Lung microvascular endothelial cell (primary cell): ENCODE measurements at places on chromosomes 6 and 20.
A peak's percentile ranks its signal among the peaks of the same experiment; 100 is the strongest.

- DNase-seq = no peak
Measured at GRCh38 chr6:51704932-51705540, 382.4 kb downstream of the PKHD1 start.

GRCh38 chr6:35662999-35663398 is 25.7 kb downstream of the FKBP5 start:
- DNase-seq = peak; percentile 19

GRCh38 chr20:10264166-10264558 is 45.5 kb downstream of the SNAP25 start:
- no peak for DNase-seq

DNA sequence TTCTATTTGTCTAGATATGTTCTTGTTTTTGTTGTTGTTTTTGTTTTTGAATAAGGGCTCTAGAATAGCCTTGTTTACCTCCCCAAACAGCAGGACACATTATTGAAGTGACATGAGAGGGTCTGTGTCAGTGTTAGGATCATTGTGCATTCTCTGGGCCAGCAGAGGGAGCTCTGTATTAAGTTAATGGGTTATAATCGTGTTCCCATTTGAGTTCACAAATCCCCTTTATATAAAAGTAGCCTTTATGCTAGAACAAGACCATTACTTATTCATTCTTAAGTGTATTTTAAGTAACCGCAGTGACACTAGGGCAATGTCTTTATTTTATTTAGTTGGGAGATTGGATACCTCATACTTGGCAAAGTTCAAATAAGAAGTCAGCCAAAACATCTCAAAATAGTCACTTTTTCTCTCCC is 44.8 kb downstream of the STK4 start:
- peak; percentile 79 for DNase-seq

DNA sequence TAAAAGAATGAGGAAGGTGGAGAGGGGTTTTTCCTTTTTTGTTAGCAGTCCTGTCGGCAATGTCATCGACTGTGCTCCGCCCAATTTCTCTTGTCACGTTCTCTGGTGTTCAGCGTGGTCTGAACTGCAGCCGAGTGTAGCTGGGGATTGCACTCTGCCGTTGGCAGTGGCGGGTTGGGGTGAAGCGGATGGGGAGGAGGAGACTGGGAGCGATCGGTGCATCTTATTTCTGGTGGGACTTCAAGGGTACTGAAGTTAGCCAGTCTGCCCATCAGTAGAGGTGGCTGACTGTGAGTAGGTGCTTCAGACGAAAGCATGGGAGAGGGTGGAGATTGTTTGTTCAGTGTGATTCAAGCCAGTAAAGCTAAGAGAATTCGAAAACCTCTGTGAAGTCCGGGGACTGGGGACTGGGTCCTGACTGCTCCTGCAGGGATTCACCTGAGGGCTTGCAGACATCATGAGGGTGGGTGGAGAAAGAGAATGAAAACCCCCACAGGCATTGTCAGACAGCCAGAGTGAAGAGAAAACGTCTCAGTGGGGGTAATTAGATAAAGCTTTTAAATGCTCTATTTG is 5.1 kb downstream of the RREB1 start:
- no peak for DNase-seq

DNA sequence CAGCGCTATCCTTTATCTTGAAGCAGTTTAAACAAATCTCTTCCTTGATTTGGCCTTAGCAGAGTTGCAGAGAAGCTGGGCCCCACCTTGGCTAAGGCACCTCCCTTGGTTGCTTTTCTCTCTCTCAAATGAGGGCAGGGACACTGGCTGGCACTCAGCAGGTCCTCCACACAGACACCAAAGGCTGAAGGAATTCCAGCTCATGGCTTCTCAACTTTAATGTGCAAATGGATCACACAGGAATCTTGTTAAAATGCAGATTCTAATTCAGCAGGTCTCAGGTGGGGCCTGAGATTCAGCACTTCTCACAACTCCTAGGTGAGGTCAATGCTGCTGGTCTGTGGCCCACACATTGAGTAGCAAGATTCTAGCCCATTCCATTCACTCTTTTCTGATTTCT is 25.7 kb downstream of the RIMS4 start:
- no peak for DNase-seq

- DNase-seq = no peak
Measured at GRCh38 chr20:9136114-9136513, 67.2 kb downstream of the PLCB4 start.

- no peak for DNase-seq
Measured at GRCh38 chr20:14759979-14760378, 422.6 kb upstream of the FLRT3 start.

DNA sequence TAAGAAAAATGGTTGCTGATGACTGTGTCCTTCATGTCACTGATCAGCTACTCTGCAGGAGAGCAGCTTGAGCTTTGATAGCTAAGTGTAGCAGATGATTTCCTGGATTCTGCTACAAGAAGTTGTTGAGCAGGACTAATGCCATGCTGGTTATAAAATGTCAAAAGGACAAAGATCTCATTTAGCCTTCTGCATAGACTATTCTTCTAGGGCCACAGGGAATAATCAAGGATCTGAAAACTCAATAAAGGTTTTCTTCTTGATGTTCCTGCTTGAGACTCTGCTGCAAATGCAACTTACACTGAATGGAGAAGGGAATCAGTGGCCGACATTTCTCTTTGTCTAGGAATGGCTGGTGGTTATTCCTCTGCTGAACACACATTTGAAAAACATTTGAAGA is 360.3 kb upstream of the PTCHD4 start:
- DNase-seq = no peak

DNA sequence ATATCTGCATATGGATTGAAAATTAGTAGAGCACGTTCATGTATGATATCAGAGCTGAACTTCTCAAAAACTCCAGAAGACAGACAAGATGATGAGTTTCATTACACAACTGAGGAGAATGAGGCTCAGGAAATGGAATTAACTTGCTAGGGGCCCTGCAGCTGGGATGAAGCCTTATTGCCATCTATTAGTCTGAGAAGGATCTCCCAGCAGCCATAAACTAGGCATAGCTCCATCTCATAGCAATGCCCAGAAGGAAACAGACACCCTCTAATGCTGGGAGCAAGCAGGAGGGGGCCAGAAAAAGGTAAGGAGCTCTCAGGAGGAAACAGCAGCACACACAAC is 18.0 kb downstream of the TFEB start:
- DNase-seq = no peak

DNA sequence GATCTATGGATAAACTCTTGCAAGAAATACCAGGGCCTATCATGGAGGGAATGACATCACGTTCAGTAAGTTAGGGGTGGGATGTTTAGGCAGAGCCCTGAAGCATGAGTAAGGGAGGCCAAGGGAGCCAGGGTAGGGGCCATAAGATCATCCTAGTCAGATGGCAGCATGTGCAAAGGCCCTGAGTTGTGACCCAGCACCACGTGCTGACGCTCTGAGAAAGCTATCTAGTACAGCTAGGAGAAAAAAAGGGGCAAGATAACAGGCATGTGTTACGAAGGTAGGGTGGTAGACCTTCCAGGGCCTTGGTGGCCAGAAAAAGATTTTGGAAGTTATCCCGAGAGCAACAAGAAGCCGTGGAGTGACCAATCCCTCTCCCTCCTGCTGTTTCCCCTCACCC is 22.3 kb downstream of the KCNB1 start:
- DNase-seq = no peak

GRCh38 chr20:58473453-58474425 is 41.5 kb downstream of the APCDD1L start:
- no peak for DNase-seq

DNA sequence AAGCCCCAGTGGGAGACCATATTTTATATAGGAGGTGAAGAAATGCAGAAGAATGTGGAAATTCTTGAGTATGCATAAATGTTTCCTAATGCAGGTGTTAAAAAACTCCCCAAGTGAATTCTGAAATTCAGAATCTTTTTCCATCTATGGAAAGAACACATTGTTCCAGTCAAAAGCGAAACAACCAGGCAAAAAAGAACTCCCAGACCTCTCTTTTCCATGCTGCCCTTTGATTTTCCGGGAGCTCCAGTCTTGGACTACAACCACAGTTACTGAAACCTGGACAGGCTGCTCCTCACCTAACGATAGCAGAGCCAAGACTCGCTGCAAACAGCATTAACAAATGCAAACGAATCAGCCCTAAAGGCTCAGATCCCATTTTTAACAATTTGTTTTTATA is 108.7 kb upstream of the CNKSR3 start:
- no peak for DNase-seq

GRCh38 chr6:78347191-78347916 is 520.0 kb upstream of the IRAK1BP1 start:
- DNase-seq = no peak

GRCh38 chr20:13238001-13238653 is 17.1 kb downstream of the ISM1 start:
- DNase-seq = no peak

DNA sequence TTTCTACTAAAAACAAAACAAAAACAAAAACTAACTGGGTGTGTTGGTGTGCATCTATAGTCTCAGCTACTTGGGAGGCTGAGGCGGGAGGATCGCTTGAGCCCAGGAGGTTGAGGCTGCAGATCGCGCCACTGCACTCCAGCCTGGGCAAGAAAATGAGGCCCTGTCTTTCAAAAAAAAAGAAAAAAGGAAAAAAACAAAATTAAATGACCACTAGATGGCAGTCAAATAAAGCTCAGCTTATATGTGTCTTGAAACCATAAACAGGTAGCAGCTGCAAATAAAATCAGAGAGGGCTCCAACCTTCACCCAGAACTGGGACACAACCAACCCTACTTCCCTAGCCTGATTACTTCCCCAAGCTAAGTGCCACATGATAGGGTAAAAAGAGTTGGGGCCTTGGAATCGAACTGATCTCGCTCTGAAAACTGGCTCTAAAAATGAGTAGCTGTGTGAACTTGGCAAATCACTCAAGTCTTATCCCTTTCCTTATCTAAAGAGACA is 67.1 kb upstream of the ADGRF4 start:
- DNase-seq = peak; percentile 54

- peak; percentile 59 for DNase-seq
Measured at GRCh38 chr20:7497985-7498384, 442.3 kb downstream of the HAO1 start.

- no peak for DNase-seq
Measured at GRCh38 chr20:41889844-41890224, 271.7 kb upstream of the CHD6 start.

- DNase-seq = no peak
Measured at GRCh38 chr6:35388030-35388429, 45.7 kb downstream of the PPARD start.

DNA sequence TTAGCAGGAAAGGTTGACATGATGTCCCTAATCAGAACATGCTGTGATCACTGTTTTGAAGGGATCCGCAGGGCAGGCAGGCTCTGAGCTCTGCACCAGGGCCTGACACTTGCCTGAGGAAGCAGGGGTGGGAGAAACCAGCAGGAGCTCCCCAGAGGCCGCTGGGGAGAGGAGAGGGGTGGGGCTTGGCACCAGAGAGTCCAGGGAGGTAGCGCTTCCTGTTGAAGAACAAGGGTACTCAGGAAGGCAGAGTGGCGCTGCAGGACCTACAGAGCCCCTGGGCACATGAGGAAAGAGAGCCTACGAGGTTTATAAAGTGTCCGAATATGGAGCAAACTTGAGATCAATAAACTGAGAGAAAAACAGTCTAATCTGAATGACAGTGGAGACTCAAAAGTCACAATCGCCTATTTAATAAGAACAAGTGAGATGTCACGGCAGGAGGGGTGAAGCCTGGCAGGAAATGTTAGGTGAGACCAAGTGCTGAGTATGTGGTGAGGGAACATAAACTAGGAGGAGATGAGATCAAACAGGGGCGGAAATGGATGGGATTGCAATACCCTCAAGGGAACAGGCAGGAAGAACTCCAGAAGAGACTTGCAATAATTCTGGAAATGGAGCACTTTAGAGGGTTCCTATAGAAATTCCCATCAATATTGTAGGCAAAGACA is 5.8 kb upstream of the TBXT start:
- DNase-seq = no peak

DNA sequence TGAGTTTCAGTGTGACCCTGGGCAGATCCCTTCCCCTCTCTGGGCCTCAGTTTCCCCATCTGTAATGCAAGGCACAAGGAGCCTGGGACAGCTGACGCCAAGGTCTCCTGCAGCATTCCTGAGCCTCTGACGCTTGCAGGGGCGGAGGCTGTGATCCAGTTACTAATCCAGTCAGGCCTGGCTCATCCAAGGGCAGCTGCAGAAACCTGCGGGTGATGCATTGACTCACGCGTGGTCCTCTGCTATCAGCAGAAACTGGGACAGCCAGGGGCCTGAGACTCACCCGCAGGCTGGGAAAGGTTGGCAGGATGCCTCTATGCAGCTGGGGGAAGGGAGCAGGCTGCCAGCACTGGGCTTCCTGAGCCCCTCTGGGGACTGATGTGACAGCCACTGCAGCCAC is 65.0 kb upstream of the SIRPA start:
- DNase-seq = peak; percentile 85

DNA sequence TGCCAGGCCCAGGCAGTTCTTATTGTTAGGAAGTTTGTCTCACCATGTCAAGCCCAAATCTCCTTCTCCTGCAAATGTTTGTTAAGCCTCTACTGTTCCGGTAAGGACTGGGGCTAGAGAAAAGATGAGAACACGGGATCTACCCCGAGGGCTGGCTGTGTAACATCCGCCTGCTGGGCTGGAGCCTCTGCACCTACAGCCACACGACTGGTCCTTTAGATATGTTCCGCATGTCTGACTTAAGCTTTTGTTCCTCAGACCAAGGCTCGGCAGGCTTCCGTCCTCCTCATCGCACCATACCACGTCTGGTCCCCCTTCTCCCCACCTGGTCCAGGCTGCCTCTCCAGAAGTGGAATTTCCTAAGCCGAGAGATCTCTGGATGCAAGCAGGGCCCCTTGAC is 2.6 kb downstream of the GHRH start:
- DNase-seq = no peak

GRCh38 chr6:153150371-153150751 is 19.3 kb upstream of the RGS17 start:
- DNase-seq = no peak

GRCh38 chr6:33297406-33297955 is 1.3 kb downstream of the RGL2 start:
- DNase-seq = no peak

- DNase-seq = peak; percentile 89
Measured at GRCh38 chr6:113381959-113382358, 475.2 kb upstream of the MARCKS start.

DNA sequence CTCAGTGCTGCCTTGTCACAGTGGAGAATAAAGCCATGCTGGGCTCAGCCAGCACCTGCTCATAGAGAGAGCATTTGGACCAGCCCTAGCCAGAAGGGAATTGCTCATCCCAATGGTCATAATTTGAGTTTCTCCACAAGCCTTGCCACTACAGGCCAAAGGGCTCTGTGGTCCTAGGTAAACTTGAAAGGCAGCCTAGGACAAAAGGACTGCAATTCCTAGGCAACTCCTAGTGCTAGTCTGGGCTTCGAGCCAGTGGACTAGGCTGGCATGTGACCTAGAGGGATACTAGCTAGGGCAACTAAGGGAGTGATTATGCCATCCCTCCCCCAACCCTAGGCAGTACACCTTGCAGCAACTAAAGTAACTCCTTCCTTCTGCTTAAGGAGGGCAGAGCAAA is 516.2 kb downstream of the BCKDHB start:
- DNase-seq = no peak

- DNase-seq = peak; percentile 63
Measured at GRCh38 chr6:43708860-43709653, 21.5 kb upstream of the MRPS18A start.

- no peak for DNase-seq
Measured at GRCh38 chr6:41963371-41963770, 21.8 kb upstream of the CCND3 start.

- DNase-seq = no peak
Measured at GRCh38 chr6:14317387-14317970, 199.9 kb downstream of the CD83 start.
